Left kidney (tissue), 8 donors: ENCODE measurements at places on chromosomes 3 and 15.

DNA sequence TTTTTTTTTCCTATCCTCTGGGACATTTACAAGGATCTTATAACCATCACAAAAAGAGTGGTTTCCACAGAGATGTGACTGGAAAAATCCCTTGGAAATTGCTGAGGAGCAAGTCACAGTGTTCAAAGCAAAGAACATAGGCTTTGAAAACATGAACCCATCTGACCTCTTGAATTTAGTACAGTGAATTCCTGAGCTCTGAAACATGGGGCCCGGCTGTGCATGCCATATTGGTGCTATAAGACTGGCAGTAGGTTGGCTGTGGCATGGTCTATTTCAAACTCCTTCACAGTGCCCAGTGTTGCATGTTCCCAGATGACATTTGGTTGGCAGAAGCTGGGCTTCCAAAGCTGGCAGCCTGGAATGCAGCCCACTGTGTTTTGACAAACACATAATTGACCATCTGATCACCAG is 202.2 kb downstream of the TIGIT start:
- no peak for DNase-seq

GRCh38 chr3:32257042-32257441 is 18.6 kb downstream of the CMTM8 start:
- no peak for DNase-seq

- DNase-seq, result no peak
These were observed 293.3 kb downstream of the ZIC1 start for GRCh38 chr3:147702509-147702908.

GRCh38 chr15:41492597-41493204 is 973 bp upstream of the ITPKA start:
- no peak for DNase-seq

- no peak for DNase-seq
These were observed 3.6 kb downstream of the RFT1 start for GRCh38 chr3:53126601-53127000.

DNA sequence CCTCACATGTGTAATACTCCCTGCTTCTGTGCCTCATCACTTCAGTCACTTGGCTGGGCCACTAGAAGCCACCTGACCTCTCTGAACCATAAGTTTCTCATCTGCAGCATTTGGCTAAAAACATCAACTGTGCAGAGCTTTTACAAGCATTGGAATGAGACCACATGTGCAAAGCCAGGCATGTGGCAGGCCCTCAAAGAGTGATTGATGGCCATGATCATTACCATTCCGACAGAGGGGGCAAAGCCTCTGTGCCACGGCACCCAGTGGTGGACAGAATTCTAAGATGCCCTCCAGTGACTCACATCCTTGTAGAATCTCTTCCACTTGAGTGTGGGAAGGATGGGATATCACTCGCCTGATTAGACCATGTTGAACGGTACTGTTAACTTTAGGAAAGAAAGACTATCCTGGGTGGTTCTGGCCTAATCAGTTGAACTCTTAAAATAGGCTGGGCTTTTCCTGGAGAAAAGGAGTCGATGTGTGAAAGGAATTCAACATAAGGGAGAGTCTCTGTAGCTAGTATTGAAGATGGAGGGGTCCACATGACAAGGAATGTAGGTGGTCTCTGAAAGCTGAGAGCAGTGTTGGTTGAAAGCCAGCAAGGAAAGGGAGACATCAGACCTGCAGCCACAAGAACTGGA is 13.5 kb downstream of the CDCP1 start:
- DNase-seq, result no peak

DNA sequence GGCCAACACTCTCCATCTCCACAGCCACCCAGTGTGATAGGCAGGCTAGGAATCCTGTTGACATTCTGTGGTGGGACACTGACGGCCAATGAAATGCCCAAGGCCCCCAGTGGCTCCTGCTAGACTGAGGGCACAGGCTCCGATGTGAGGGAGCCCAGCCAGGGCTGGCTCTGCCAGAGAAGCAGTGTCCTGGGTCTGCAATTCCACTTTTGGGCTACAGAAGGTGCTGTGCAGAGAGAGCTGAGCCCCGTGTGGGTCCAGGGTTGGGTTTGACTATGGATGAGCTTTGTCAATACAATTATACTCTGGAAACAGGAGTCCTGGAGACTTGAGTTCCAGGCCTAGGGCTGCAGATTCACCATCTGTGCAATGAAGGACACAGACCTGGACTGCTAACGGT is 55.7 kb upstream of the TMEM115 start:
- DNase-seq, result no peak

- no peak for DNase-seq
These were observed 40.6 kb downstream of the ADIPOQ start for GRCh38 chr3:186882881-186883685.

- DNase-seq, result no peak
These were observed 51.3 kb downstream of the GRM7 start for GRCh38 chr3:6912240-6912639.

GRCh38 chr3:171840811-171841619 is 2.1 kb upstream of the TMEM212 start:
- no peak for DNase-seq
